MCF 10A (cell line): ENCODE measurements at places on chromosomes 3 and 15.

DNA sequence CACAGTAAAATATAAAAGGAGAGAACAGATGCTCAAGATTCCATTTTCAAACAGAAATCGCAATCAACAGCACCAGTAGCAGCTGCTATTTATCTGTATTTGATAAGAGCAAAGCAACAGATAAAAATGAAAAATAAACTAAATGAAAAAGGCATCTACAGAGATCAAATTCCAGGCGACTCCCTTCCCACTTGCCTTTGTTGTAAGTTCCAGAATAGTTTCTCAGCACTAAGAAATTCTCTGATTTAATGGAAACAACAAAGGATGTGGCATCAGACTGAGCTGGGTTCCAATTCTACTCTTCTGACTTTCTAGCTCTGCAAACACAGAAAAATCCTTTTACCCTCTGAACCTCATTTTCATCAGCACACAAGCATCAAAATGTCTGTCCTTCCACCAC, 110.8 kb upstream of the MME start:
- no peak for DNase-seq

GRCh38 chr15:39192351-39192750, 388.5 kb upstream of the THBS1 start:
- no peak for DNase-seq

- no peak for DNase-seq
These were observed 82.5 kb downstream of the ADAMTS17 start for GRCh38 chr15:100259266-100259665.

DNA sequence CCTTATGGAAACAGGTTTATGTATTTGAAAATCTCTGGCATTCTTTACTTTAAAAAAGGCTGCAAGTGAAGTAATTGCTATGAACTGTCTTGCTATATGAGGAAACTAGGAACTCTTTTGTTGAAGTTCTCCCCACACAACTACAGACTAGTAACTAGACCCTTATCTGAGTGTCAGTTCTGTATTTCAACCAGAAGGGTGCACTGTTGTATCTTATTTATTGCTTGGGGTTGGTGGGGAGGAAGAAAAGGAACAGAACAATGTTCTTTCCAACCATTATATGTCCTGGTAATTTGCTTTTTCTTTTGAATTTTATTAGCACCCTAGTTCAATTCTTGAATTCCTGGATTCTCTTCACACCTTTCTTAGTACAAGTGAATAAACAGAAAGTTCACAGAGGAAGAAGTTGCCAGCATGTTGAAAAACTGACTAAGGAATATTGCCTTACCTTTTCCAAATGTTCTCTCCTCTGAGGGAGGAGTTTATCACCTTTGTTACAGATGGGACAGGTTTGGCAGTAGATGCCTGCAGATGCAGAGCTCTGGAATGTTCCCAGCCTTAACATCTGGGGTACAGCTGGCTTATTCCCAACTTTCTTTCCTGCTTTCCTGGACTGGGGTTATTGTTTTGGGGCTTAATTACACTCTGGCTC, 162.4 kb upstream of the CFAP20DC start:
- peak; percentile 50 for DNase-seq

- DNase-seq = no peak
These were observed 47.4 kb upstream of the P3H2 start for GRCh38 chr3:190167936-190168680.

- DNase-seq = peak; percentile 63
These were observed 115.7 kb upstream of the TJP1 start for GRCh38 chr15:29937956-29938355.

DNA sequence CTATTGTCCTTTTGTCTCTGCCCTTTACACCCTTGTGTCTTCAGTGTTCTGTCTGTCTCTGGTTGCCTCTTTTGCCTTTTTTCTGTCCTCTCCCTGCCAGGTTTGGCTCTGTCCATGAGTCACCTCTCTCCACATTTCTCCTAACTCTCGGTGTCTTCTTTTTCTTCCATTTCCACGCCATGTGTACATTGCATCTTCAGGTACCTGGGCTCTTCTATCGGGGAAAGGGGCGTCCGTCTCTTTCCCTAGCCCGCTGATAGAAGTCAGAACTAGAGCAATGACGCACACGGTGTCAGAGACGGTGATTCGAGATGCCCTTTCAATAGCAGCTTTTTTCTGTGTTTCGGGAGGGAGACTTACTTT, 641 bp downstream of the OPA1 start:
- peak; percentile 34 for DNase-seq

DNA sequence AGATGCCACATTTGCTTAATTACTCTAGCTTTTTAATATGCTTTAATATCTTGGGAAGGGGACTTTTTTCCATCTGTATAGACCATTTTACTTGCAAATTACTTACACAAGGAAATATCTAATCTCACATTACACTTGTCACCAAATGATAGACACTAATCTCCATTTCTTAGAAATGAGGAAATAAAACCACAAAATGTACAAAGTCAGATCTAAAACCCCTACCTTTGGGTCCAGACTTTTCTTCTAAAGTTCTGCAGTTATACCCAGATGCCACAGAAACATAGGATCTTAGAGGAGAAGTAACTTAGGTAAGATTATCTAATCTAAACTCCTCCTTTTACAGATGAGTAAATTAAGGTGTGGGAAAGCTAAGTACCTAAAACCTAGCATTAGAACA, 44.3 kb downstream of the CD200R1L start:
- no peak for DNase-seq

GRCh38 chr3:32334675-32335074, 57.0 kb upstream of the CMTM7 start:
- DNase-seq = peak; percentile 20

DNA sequence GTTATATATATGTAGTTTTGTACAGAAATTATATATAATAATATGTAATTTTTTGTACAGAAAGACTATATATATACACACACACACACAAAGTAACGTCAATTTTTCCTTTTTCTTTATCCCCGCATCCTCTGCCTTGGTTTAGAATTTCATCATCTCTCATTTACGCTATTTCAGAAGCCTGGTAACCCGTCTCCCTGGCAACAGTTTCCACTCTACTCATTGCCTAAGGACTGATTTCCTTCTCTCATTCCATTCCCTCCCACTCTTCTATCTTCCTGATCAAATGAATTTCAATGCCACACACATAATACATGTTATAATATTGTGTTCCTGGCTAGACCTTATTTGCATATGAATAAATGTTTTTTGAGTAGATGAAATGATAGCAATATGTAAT, 47.8 kb upstream of the NDN start:
- DNase-seq = no peak

DNA sequence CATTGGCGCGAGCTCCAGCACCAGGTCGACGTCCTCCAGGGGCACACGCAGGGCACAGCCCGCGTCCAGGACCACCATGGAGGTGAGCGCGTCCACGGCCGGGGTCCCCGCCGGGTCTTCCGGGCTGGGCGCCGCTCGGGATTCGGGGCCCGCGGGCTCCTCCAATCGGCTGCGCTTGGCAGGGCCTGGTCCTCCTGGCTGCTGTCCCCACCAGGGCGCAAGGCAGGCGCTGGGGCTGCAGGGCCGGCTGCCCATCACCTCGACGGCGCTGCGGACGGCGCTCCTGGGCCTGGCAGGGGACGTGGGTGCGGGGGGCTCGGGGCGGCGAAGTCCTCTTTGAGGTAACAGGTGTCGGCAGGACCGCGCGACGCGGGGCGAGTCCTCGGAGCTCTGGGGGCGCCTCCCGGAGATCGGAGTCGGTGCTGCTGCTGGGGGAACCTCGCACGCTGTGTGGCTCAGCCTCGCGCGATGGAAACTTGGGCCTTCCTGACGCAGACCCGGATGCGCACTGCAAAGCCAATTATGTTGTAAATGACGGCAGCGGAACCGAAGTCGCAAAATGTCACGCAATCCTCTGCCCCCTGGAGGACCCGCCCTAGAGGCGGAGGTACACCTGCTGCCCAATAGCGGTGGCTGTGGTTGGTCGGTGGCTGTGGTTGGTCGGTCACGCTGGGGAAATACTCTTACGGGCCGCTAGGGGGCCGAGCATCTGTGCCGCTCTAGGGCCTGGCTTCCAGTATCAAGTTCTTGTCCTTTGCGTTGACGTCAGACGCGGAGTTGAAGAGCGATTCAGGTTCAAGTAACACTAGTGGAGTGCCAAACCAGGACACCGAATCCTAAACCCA, at the start of gene PRR23C:
TSS of gene PRR23C (minus strand) at position 527 of the 845 bp plus-strand sequence. CDS start at position 255, 272 bp downstream.
- DNase-seq = no peak

DNA sequence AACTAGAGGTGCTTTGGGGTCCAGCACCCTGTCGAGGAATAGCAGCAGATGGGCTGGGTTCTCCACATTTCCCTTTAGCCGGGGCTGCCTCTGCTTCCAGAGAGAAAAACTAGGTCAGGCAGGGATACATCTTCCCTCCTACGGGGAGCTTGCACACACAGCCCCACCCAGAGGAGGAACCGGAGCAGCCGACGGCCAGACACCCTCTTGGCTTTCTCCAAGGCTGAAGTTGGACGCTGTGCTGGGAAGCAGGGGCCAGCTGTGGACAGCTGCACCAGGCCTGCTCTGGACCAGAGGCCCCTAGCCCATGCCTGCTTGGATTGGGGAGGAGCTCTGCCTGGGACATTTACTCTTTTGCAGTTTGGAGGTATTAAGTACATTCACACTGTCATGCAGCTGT, 44.7 kb upstream of the NR2C2 start:
- no peak for DNase-seq

DNA sequence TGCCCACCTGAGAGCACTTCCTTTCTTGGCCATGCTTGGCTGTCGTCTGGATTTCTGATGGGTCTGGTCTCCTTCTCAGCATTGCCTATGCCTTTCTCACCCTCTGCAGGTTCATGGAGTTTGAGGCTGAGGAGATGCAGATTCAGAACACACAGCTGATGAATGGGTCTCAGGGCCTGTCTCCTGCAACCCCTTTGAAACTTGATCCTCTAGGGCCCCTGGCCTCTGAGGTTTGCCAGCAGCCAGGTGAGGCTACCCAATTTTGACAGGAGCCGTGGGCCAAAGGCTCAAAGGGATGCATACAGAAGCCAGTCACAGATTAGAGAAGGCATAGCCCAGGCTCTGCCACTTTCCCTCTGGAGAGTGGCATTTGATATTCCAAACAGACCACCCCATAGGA, 10.5 kb downstream of the NUTM1 start:
- no peak for DNase-seq

DNA sequence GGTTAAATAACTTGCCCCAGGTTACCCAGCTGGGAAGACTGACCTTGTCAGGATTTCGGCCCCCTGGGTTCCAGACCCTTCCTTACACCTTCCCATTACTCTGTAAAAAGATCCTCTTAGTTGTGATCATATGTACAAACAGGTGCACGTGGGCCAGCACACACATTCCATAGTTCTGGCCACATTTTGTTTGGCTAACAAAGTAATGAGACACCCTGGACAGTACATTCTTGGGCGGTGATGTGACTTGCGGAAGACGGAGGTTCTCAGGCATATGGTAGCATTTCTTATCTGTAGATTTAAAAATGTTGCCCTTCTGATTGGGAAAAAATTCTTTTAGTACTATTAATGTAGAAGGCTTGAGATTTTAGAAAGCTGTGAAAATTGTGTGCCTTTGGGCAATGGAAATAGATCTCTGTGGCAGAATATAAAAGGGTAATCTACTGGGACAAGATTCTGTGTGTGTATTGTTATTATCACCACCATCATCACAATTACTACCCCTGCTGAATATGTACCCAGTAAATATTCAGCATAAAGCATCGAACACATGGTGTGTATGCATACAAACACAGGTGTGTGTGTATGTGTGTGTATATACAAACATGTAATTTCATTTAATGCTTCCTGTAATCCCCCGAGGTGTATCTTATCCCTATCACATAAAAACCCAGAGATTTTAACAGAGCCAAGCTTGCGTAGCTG, 205.4 kb upstream of the UBE2E1 start:
- DNase-seq = peak; percentile 66
